Iris pigment epithelial cell (primary cell): ENCODE measurements at places on chromosomes 7 and 10.

DNA sequence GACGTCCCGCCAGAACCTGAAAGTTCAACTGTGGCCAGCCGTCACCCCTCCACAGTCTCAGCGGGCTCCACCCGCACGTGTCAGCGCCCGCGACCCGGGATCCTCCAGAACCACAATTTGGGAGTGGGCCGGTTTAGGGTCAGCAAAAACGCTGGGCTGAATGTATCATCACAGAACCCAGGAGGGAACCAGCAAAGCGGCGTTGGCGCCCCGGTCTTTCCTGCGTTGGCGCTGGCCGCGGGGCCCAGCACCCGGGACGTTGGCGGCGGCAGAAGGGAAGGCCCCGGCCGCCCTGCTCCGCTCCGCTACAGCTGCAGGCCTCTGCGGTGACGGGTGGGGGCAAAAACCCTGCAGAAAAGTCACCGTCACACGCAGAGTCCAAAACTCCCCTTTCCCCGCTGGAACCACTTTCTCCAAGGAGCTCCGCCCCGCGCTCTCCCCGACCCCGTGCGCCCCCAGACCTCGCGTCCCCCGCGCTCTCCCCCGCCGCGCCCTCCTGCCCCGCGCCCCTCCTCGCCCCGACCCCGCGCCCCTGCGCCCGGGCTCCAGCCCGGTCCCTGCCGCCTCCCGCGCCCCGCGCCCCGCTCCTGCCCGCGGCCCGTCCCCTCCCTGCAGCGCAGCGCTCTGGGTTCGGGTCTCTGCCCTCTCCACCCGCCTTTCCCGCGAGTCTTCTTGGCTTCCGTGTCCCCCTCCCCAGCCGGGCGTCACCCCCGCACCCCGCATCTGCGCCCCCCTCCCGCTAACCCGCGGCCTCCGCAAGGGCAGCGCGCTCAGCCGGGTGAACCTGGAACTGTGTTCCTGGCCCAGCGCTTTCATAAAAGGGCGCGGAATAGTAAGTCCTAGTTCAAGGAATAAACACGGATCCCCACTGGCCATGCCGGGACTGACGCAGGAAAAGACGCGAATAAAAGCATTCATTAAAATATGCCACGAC is 24.0 kb upstream of the RNF32 start:
- DNase-seq: peak; percentile 8

GRCh38 chr7:98151884-98152283 is 45.2 kb downstream of the LMTK2 start:
- no peak for DNase-seq

DNA sequence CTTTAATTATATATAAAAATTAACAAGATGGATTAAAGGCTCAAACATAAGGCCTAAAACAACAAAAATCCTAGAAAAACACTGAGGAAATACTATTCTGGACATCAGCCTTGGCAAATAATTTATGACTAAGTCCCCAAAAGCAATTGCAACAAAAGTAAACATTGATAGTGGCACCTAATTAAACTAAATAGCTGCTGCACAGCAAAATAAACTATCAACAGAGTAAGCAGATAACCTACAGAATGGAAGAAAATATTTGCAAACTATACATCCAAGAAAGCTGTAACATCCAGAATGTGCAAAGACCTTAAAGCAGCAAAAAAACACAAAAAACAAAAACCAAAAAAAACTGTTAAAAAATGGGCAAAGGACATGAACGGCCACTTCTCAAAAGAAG is 384.0 kb upstream of the SEMA3D start:
- no peak for DNase-seq

DNA sequence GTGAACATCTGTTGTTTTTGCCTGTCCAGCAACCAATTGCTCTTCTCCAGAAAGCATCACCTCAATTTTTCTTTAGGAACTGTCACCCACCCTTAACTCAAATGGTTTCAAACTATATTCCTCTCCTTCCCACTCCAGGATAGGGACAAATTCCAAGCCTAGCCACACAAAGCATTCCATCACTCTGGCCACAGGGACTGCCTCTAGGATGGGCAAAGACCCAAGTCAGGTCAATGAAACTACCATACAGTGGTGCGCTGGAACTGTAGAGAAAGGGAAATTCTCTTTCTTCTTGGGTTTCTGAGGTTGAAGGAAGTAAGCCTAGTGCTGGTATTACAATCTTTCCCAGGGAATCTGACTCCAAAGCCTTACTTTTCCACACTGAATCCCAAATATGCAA is 3.6 kb downstream of the MICU1 start:
- no peak for DNase-seq

DNA sequence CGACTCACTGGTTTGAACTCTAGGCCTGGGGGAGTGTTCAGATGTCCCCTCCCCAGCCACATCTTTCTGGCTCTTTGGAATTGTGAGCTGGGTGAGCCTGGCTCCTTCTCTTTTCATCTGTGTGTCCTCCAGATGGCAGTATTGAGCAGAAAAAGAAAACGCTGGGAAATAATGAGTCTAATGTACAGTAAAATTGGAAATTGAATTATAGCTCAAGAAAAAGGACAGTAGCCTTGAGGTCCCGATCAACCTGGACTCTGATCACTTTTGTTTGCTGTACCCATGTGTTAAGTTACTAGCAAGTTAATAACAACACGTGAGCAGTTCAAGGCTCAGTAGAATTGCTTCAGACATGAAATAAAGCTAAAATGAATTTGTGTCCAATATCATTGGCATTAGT is 77.9 kb downstream of the SNX10 start:
- peak; percentile 33 for DNase-seq

DNA sequence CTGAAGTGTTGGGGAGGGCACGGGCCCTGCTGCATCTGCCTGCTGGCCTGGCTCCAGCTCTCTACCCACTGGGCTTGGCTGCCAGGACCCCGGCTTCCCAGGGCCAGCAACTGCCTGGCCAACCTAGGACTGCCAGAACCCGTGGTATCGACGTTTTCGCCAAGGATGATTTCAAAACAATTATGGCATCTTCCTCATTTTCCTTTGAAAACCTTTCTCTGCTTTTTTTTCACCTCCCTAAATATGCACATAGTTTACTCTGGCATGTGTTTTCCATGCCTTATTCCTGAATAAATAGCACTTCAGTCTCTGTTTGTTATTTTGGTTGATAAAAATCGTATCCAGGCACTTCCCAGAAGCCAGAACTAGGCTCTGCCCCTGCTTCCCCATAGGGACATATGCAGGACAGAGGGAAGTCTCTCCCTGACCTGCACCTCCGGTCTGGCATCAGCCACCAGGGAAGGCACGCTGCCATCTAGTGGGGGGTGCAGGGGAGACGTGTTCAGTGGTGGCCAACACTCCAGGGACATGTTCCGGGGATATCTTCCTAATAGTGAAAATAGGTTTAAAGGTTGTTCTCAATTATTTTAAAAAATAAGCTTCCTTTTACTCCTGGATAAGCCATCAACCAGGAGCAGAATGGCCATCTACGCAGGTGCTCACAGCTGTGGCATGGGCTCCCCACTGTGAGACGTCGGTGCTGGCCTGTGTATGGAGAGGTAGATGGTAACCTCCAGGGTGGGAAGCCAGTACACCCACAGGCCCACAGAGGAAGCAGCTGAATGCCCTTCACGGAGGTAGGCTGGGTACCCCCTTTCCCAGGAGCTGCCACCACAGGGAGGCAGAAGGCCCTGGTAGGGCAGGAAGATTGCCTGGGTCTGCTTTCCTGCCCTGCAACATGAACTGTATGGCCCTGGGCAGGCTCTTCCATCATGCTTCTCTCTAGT is 30.7 kb upstream of the ANTXRL start:
- DNase-seq: peak; percentile 22

DNA sequence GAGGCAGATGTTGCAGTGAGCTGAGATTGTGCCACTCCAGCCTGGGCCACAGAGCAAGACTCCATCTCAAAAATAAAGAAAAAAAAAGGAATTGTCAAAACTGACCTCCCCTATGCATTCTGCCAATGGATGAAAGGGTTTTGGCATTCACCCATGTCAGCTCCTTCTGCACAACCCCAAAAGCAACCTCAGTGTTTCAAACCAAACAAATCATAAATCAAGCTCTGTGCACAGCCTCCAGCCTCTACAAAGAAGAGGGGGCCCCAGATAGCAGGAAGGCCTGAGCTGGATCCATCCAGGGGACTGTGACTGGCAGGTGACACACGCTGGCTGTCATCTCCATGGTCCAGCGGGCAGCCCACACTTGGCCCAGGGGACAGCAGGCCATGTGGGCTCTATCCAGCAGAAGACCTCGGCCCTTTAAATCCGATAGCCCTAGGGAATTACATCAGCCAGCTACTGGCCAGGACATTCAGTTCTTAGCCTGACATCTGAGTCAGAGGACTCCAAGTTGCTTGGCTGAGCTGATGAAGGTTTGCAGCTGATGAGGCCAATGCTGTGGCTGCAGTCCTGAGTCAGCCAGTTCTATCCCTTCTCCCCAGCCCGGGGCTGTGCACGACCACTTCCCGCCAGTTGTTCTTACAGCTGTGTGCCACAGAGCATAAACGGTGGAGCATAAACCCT is 52.0 kb upstream of the FIGNL1 start:
- peak; percentile 97 for DNase-seq

- DNase-seq: no peak
Observed at GRCh38 chr7:69864822-69865221, 266.5 kb downstream of the AUTS2 start.

GRCh38 chr7:1090686-1091643 is 3.1 kb downstream of the GPER1 start:
- peak; percentile 45 for DNase-seq

- peak; percentile 57 for DNase-seq
Observed at GRCh38 chr10:130160775-130161174, 24.6 kb downstream of the GLRX3 start.

GRCh38 chr10:120131183-120131582 is 238.7 kb downstream of the SEC23IP start:
- peak; percentile 23 for DNase-seq

- DNase-seq: no peak
Observed at GRCh38 chr10:5488272-5489161, 10.9 kb downstream of the CALML5 start.

GRCh38 chr7:49579408-49579807 is 194.0 kb upstream of the VWC2 start:
- DNase-seq: no peak

GRCh38 chr10:121961456-121961855 is 13.6 kb downstream of the NSMCE4A start:
- DNase-seq: no peak

- peak; percentile 93 for DNase-seq
Observed at GRCh38 chr10:93947055-93947454, 46.7 kb upstream of the PLCE1 start.

DNA sequence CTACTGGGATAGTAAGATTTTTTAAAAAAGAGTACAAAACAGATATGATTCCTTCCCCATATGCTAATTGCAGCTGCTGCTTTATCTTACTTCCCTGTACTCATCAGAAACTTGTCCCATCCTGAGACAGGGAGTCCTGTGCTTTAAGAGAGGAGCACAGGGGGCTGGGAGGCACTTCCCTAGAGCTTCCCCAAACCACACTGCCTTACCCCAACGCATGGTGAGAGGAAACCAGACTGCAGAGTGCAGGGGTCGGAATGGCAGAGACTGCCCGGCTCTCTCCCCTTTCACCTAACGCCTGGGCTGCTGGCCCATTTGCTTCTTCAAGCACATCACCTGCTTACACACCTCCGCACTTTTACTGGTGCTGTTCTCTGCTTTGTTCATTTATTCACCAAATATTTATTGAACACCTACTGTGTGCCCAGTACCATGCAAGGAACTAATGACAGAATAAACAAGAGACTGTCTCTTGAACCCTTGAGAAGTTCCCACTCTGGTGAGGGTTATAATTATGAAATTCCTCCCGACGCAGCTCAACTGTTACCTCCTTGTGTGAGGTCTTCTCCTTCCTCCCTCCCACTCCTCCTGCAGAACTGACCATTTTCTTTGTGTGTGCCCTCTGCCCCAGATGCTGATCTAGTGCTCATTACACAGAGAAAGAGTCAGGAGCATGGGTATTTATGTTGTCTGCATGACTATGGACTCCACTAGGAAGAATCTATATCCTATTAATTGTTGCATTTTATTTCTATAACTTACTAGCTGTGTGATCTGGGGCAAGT is 289.7 kb downstream of the TCF7L2 start:
- DNase-seq: no peak

DNA sequence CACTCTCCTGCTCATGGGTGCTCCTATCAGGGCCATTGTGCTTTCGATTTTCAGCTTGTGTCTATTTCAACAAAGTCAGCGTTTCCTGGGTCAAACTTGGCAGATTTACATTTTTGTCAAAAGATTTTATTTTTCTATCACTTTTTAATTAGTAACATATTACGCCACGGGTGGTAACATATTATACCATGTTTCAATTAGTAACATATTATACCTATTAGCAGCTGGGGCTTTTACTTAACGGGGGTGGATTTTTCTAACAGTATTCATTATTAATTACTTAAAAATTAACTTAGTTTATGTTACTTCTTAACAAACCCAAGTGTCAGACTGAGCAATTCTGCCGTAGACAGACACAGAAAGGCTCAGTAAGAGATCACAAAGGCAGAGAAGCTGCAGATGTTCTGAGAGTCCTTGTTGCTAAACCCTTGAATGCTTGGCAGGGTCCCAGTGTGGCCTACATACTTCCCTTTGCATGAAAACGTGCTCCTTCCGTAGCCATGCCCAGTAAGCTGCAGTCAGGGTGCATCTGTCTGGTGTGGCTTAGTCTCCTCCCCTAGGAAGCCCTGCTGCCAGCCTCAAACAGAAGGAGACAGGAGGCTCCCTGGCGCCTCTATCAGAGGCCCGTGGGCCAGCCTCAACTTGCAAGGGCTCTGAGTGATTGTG is 263.1 kb upstream of the CXCL12 start:
- DNase-seq: peak; percentile 74

- no peak for DNase-seq
Observed at GRCh38 chr7:1700536-1701333, 30.7 kb downstream of the ELFN1 start.

- peak; percentile 79 for DNase-seq
Observed at GRCh38 chr7:104973909-104974415, 40.0 kb upstream of the KMT2E start.

- no peak for DNase-seq
Observed at GRCh38 chr10:91487911-91488582, 77.9 kb downstream of the HECTD2 start.
